PC-3 (cell line): ENCODE measurements at places on chromosomes 11 and 22.

GRCh38 chr11:34331736-34332135, 26.1 kb downstream of the ABTB2 start:
- DNase-seq = peak; percentile 83

DNA sequence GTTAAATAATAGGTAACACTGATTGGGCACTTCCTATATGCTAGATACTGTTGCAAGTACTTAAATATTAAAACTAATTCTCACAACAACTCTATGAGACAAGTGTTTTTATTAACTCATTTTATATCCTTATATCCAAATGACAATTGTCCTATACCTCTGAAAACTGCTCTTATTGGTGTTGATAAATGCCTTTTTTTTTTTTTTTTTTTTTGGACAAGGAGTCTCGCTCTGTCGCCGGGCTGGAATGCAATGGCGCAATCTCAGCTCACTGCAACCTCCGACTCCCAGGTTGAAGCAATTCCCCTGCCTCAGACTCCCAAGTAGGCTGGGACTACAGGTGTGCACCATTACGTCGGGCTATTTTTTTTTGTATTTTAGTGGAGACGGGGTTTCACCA, 41.6 kb downstream of the MRTFA start:
- no peak for DNase-seq

- DNase-seq = no peak
Measured at GRCh38 chr11:77154381-77155081, 26.5 kb downstream of the MYO7A start.

DNA sequence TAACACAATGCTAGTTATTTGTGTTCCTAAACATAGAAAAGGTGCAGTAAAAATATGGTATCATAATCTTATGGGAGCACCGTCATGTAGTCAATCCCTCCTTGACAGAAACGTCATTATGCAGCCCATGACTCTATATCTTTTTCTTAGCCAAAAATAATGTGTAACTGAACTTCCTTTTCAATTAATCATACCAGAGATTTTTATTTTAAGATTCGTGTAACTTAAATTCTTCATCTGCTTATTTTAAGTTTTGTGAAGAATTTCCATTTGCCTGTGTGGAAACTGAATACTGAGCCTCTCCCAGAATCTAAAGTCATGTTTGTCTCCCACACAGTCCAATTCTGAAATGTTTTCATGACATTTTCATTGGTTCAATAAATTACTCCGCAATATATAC, 699.1 kb downstream of the KCNA4 start:
- no peak for DNase-seq

GRCh38 chr11:13949876-13950275, 12.6 kb upstream of the SPON1 start:
- peak; percentile 18 for DNase-seq

GRCh38 chr11:92911478-92911877, 58.0 kb upstream of the MTNR1B start:
- no peak for DNase-seq

- peak; percentile 74 for DNase-seq
Measured at GRCh38 chr22:17742527-17742902, 31.8 kb downstream of the BID start.

DNA sequence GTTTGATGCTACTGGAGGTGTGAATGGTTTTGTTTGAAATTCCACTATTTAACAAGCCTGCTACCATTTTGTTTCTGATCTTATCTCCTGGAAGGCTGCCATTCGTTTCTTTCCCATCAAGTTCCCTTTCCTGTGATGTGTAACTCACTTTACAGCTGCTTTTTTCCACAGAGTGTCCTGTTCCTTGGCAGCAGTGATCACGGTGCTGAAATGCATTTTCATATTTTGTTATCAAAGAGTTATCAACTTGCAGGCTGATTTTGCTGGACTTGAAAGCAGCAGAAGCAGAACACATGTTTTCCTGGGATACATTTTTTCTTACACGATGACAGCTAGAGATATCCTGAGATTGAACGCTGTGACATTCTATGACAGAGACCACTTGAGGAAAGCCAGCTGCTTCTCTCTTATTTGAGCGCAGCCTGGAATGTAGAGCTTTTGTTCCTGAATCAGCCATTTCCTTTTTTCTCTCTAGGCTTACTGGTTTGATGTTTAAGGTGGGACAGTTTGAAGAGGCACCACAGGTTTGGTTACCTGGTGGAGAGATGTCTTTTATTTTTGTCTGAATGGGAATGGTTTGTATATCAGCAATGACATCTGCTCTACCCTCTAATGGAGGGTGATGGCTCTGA, 34.7 kb downstream of the PRR14L start:
- DNase-seq = no peak

DNA sequence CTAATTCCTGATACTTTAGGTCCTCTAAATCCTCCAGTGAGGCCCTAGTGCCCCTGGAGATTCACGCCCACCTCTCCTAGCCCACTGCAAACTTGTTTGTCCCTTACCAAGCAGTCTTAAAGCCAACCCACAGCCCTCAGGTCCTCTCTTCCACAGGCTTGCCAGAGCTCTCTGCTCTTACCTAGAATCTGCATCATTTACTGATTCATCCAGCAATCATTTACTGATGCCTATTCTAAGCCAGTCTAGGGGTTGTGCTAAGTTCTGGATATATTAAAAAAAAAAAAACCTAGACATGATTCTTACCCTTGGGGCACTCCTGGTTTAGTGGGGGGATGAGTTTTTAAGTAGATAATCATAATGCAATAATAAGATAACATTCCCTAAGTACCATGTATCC, 43.0 kb upstream of the PLET1 start:
- DNase-seq = no peak

GRCh38 chr11:27209562-27210005, 153.4 kb downstream of the CCDC34 start:
- DNase-seq = peak; percentile 96

GRCh38 chr11:72179804-72180396, 12.0 kb upstream of the FOLR1 start:
- DNase-seq = no peak

DNA sequence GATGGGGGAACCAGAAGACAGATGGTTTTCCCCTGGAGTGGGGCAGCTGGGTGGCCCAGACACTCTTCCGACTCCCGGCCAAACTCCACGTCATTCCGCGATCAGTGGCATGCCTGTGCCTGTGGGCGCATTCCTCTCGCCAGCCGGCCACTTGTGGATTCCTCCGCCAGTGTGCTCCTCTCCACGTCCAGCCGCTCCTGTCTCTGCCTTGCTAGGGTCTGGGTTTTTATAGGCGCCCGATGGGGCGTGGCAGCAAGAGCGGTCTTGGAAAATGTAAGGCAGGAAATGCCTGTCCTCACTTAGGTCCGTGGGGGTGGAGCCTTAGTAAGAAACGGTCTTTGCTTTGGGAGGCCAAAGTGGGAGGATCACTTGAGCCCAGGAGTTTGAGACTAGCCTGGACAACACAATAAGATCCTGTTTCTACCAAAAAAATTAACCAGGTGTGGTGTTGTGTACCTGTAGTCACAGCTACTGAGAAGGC, 81.6 kb upstream of the SEPTIN5 start:
- no peak for DNase-seq

DNA sequence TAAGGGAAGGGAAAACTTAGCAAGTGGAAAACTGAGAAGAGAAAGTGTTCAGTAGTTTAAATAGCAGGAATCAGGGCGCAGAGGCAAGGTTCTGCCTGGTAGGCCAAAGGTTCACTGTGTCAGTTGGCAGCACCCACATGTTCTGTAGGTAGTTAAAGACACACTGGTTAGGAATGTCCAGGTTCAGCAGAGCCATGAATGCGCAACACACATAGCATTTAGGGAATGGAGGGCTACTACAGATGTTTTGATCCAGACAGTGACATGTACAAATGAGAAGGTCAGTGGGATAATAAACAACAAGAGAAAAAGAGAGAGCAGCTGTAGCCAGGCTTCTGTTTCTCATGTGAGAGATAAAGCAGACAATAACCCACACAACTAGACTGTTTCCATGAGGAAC, 56.2 kb upstream of the ARHGAP42 start:
- DNase-seq = no peak

DNA sequence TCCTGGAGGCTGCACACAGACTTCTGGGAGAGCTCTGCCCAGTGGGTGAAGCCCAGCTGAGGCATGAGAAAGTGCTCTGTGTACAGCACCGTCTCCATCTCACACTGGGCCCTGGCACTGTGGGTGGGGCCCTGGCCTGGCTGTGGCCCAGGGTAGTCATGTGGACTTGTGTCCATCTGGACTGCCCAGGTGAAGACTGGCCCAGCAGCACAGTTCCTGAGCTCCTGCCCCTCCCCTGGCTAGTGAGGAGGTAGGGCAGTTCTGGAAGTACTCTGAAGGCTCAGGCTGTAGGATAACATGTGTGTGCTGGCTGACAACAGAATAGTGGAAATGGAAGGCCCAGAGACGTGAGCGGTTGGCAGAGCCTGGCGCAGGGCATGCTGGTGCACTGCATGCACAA, 35.4 kb downstream of the RSPH14 start:
- DNase-seq = no peak

DNA sequence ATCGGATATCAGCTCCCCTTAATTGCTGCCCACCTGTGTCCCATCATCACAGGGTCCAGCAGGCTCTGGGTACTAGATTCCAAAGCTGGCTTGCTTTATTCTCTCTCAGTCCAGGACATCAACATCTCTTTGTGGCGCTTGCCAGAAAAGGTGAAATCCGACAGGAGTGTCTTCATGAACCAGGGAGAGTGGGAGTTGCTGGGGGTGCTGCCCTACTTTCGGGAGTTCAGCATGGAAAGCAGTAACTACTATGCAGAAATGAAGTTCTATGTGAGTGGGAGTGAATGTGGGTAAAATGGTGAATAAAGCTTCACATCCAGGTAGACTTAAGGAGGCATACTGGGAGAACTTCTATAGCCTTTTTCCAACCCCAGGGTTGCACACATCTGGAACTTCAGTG, 11.0 kb downstream of the HTR3A start:
- DNase-seq = no peak
